Mammary microvascular endothelial cell (primary cell): ENCODE measurements at places on chromosomes 1 and 21. TPM values are rescaled to one million over a fixed set of nuclear protein-coding genes. Genes with fewer than 3 reads are reported as not detected.

The BACE2 gene
- 238 and 264 TPM in 2 replicates for total RNA-seq

The DYNLT5 gene
- total RNA-seq, result 0.84 and 1.4 TPM in 2 replicates

The CENPF gene
- 48.2 and 53.2 TPM in 2 replicates for total RNA-seq

The VWA5B1 gene
- total RNA-seq, result not detected in 2 replicates

The CD160 gene
- total RNA-seq, result not detected in 2 replicates

The PKP1 gene
- total RNA-seq, result 0.15 TPM in 1 of 2 replicates, not detected in the other

The NR1I3 gene
- total RNA-seq, result not detected in 2 replicates

The HEYL gene
- total RNA-seq, result 0.05 and 0.07 TPM in 2 replicates

The FCMR gene
- 0.13 TPM in 1 of 2 replicates, not detected in the other for total RNA-seq

The APH1A gene
- total RNA-seq, result 146 and 148 TPM in 2 replicates

The CA6 gene
- total RNA-seq, result not detected in 2 replicates

The TFF1 gene
- total RNA-seq, result not detected in 2 replicates

The RXRG gene
- not detected in 2 replicates for total RNA-seq

The TSPAN1 gene
- 2.0 and 2.5 TPM in 2 replicates for total RNA-seq

The NLRP3 gene
- 0.25 and 0.53 TPM in 2 replicates for total RNA-seq

The ERICH3 gene
- total RNA-seq, result not detected in 2 replicates

The GCSAML gene
- total RNA-seq, result not detected in 2 replicates

The OTUD3 gene
- 1.8 and 2.1 TPM in 2 replicates for total RNA-seq

The TXNIP gene
- total RNA-seq, result 29.6 and 30.1 TPM in 2 replicates

The PPOX gene
- 10.7 and 12.0 TPM in 2 replicates for total RNA-seq

The CELA3A gene
- not detected in 2 replicates for total RNA-seq

The CBR3 gene
- 32.0 and 34.6 TPM in 2 replicates for total RNA-seq

The LCE3D gene
- not detected in 2 replicates for total RNA-seq

The RUNX3 gene
- total RNA-seq, result not detected in 2 replicates

The EDEM3 gene
- total RNA-seq, result 18.3 and 25.9 TPM in 2 replicates

The SYT11 gene
- 24.2 and 24.4 TPM in 2 replicates for total RNA-seq

The LRRIQ3 gene
- total RNA-seq, result 0.27 and 0.34 TPM in 2 replicates

The GPR52 gene
- total RNA-seq, result not detected in 2 replicates

The TBX19 gene
- total RNA-seq, result 0.40 and 0.69 TPM in 2 replicates
